RPMI7951 (cell line): ENCODE measurements at places on chromosomes 7 and 10. TPM values are rescaled to one million over a fixed set of nuclear protein-coding genes. Genes with fewer than 3 reads are reported as not detected.

Gene STAG3
- total RNA-seq, result 2.5 and 3.8 TPM in 2 replicates

Gene TRIM50
- total RNA-seq, result not detected in 2 replicates

Gene FBXO24
- total RNA-seq, result 0.49 and 0.72 TPM in 2 replicates

Gene TMEM236
- total RNA-seq, result 0.10 and 0.12 TPM in 2 replicates

Gene PPIA
- total RNA-seq, result 9,490 and 10,456 TPM in 2 replicates

Gene CLEC5A
- total RNA-seq, result not detected in 2 replicates

Gene HABP2
- not detected in 2 replicates for total RNA-seq

GRCh38 chr10:102291221-102291905 is 46.0 kb downstream of the GBF1 start:
- DNase-seq, result no peak

DNA sequence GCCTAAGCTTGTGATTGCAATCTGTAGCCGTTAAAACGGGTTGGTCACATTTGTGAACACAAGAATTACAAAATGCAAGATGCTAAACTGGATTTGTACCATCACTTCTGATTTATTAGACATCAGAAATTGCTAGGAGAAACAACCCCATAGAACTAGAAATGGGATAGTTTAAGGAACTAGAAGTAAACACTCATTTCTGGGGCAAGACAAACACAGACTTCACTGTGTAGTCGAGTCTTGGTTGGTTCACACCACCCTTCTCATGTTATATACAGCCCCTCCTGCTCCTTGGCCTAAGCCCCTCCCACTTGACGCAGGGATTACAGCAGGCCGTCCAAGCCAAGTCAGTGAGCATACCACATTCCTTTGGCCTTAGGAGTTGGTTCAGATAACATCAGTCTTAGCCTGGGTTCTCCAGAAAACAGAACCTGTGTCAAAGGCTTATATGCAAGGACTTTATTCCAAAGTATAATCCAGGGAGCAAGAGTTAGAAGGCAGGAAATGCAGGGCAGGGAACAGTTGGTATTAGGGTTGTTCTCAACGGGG is 2.0 kb upstream of the NRAP start:
- peak; percentile 66 for DNase-seq

DNA sequence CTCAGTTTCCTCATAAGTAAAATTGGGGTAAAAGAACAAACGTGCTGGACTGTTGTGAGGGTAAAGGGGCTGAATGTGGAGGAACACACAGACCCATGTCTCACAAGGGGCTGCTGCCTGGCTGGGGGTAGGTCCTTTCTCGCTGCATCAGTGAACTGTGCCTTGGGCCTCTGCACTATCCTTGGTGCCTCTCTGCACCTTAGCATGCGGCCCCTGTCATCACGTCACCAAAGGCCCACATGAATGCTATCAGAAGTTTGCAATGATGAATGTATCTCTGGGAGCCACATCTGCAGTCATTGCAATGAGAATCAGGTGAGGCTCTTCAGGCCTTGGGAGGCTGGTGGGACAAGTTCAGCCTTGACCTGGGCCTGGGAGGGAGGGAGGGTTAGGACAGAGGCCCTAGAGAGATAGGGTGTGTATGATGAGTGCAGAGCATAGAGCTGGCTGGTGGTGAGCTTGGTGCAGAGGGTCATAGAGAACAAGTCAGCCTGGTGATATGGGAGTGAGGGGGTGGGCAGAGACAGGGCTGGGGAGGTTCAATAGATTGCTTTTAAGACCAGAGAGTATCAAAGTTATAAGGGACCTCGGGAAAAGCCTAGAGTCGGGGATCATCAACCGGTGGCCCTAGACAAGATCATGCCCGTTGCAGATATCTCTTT is 308.4 kb downstream of the RPS24 start:
- no peak for DNase-seq

- DNase-seq, result no peak
Measured at GRCh38 chr10:86293396-86293791, 73.2 kb downstream of the GRID1 start.

- peak; percentile 53 for DNase-seq
Measured at GRCh38 chr10:17961551-17962422, 10.1 kb downstream of the SLC39A12 start.

- no peak for DNase-seq
Measured at GRCh38 chr7:65978891-65979582, 3.0 kb downstream of the GUSB start.

- no peak for DNase-seq
Measured at GRCh38 chr10:24618401-24618800, 105.3 kb downstream of the ARHGAP21 start.

GRCh38 chr7:20280475-20281351 is 50.0 kb upstream of the ITGB8 start:
- DNase-seq, result peak; percentile 89

- peak; percentile 25 for DNase-seq
Measured at GRCh38 chr10:89921403-89921802, 220.0 kb downstream of the KIF20B start.

- peak; percentile 90 for DNase-seq
Measured at GRCh38 chr10:99620711-99621453, 643 bp upstream of the SLC25A28 start.

DNA sequence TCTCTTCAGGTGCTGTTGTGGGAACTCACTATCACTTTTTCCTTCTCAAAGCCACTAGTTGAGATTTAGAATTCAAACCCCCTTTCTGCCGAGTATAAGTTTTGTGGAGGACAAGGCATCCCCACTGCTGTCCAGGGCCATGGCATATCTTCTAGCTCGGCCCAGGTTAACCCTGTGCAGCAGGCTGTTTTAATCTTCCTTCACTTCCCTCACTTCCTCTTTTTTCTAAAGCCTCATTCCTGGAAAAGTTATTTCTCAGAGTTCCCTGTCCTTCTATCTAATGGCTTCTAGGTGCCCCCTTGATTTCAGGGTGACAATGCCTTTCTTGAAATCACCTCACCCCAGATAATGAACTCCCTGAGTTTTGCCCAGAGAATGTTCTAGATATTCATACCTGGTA is 222.3 kb downstream of the SNX10 start:
- DNase-seq, result no peak

DNA sequence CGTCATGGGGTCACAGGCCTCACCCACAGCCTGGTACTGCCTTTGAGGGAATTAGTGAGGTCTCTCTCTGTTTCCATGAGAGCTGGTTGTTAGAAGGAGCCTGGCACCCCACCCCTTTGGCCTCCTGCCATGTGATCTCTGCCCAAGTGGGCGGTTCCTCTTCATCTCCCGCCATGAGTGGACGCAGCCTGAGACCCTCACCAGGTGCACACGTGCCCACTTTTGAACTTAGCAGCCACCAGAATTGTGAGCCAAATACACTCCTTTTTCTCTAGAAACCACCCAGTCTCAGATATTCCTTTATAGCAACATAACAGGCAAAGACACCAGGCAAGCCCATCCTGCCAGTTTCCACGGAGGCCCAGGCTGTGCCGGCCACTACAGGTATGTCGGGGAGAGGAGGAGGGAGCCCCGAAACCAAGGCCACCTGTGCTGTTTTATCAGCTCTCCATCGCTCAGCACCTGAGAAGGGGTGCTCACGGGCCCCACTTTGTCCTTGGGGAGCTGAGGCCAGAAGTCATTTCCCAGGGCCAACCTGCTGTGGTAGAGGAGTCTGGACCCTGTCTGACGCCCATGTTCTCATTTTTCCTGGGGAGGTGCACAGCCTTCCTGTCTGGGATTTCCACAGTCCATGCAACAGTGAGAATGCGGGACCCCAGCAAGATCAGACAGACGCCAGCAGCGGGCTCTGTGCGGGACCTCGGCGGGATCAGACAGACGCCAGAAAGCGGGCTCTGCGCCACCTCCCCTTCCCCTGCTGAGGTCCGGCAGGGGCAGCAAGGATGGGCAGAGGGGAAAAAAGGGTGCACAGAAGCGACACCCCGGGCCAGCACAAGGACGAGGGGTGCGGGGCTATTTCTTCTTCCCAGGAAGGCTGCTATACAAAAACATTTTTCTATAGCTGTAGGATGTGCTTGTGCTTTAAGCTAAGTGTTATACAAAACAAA is 220.5 kb downstream of the ELFN1 start:
- peak; percentile 10 for DNase-seq

GRCh38 chr7:114519240-114519639 is 104.6 kb downstream of the FOXP2 start:
- no peak for DNase-seq

DNA sequence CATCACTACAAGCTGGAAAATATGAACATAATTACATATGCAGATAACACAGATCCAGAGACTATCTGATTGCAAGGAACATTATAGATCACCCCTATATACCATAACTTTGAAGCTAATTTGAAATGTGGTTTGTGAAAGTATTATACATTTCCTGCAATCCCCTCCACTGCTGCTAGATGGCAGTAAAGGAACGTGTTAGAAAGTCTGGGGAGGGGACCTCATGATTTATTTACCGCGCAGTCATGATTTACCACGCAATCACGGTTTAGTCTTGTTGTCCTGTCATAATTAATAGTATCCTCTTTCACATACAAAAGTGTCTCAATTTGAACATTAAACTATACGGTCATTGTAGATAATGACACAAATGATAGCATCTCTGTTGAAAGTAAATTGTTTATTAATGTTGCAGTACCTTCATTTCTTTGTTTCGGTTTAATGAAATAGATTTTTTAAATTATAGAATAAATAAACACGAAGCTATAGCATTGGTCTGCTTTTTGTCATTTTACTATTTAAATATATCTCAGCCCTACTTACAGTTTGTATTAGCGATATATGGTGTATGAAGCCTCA is 145.3 kb upstream of the PRSS1 start:
- DNase-seq, result peak; percentile 68

GRCh38 chr10:60385399-60385738 is 4.3 kb downstream of the ANK3 start:
- DNase-seq, result no peak

DNA sequence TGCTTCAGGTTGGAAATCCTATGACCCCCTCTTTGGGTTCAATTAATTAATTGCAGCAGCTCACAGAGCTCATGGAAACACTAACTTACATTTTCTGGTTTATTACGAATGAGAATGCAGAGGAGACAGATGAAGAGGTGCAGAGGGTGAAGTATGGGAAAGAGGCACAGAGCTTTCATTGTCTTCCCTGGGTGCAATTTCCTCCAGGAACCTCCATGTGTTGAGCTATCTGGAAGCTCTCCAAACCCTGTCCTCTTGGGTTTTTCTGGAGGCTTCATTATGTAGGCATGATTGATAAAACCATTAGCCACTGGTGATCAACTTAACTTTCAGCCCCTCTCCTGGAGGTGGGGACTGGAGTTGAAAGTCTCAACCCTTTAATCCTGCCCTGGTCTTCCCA is 133.0 kb upstream of the AUTS2 start:
- DNase-seq, result no peak

DNA sequence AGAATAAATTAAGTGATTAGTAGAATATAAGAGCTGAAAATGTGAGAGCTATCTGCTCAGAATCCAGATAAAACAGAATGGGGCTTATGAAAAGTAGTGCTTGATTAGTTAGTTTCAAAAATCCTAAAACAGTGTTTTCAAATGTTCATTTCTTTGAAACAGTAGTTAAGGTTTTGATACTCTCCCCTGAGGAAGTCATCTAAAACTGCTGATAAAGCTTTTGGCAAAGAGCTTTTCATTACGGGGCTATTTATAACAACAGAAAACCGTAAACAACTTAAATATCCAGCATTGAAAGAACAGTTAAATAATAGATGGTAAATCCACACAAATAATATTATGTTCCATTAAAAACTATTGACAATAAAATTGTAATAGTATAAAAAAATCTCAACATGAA is 77.5 kb downstream of the NPSR1 start:
- DNase-seq, result no peak

DNA sequence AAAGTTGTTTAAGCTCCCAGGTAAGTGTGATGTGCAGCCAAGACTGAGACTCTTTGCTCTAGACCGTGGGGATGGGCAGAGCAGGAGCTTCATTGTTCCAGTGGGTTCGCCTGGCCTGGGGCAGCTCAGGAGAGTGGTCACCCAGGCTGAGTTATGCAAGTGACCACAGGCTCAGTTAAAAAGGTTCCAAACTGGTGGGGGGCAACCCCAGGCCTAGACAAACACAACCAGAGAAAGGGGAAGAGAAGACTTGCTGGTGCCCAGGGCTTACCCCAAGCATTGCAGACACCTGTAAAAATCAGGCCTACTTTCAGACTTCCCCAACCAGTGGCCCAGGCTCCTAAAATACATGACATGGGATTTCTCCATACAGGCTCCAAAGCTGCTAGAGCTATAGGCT is 21.6 kb downstream of the CREB3L2 start:
- DNase-seq, result peak; percentile 22

DNA sequence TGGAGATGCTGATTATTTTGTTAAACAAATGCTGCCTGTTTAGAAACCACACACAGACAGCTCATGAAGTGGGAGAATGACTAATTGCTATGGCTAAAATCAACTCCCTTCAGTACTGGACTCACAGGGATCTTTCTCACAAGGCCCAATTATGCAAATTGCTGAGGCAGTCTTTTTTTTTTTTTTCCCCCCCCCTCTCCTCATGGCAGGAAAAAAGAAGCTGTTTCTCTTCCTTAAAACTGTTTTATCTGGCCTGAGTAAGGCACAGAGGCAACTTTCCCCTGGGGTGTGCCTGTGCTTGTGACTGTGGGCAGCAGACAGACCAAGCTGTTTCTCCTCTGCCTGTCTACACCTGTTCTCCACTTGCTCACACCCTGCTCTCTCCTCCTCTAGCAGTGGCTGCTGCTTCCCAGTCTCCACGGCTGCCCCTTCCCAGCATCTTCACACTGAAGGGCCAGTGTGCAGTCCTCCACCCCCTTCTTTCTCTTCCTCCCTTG is 65.4 kb upstream of the STEAP1B start:
- DNase-seq, result peak; percentile 94

DNA sequence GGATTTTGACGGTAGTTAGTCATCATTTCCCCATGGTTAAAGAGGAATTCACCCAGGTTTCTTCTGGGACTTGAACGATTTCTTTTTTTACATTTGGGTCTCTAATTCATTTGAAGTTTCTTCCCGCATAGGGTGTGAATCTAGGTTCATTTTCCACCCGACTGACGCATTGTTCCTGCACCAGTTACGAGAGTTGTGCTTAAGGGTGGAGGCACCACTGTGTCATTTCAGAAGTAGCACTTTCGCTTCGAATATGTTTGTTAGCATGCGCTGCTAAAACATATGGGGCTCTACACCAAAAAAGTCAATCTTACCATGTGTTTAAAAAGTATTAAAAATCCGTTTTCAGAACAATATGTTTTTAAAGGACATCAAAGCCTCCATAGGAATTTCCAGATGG is 140.3 kb downstream of the VIPR2 start:
- no peak for DNase-seq

- peak; percentile 89 for DNase-seq
Measured at GRCh38 chr10:21278491-21279216, 246.8 kb downstream of the SKIDA1 start.
